ENCODE measurements at places on chromosomes 6 and 20. TPM values are rescaled to one million over a fixed set of nuclear protein-coding genes. Genes with fewer than 3 reads are reported as not detected.

Gene ENPP4
- total RNA-seq = 21.8 TPM

Gene SRC
- total RNA-seq = 89.0 TPM

Gene CASS4
- total RNA-seq = 3.0 TPM

GRCh38 chr6:44105146-44105545, 22.1 kb downstream of the MRPL14 start:
- no peak for DNase-seq

DNA sequence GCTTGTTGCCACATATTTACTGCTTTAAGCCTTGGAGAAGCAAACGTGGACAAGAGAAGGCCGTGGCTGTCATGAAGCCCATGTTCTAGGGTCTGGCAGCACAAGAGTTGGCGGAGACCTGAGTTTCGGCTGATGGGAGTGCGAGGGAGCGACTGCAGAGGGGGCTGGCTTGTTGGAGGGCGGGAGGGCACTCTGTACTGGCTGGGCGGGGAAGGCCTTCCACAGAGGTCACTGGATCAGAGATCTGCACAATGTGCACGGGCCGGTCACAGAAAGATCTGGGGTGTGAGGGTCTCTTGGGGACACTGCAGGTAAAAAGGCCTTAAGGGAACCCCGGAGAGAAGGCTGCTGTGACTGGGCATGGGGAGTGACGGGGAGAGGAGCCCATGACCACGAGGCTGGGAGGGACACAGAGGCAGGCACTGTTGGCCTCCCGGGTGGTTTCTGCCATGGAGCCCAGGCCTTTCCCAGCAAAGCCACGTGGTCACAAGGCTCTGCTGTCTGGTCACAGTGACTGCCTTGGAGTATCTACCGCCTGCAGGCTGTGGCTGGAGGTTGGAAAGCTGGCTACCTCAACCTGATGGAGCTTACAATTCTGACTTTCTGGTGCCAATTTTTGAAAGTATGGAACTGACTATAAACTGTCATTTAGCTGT, 23.8 kb downstream of the FOXC1 start:
- DNase-seq = no peak

Gene TLDC2
- not detected for total RNA-seq
